Suppressor macrophage (primary cell): ENCODE measurements at places on chromosomes 12 and 14.
A peak's percentile ranks its signal among the peaks of the same experiment; 100 is the strongest.

GRCh38 chr12:12273291-12273957, 6.6 kb upstream of the LRP6 start:
- no peak for DNase-seq

DNA sequence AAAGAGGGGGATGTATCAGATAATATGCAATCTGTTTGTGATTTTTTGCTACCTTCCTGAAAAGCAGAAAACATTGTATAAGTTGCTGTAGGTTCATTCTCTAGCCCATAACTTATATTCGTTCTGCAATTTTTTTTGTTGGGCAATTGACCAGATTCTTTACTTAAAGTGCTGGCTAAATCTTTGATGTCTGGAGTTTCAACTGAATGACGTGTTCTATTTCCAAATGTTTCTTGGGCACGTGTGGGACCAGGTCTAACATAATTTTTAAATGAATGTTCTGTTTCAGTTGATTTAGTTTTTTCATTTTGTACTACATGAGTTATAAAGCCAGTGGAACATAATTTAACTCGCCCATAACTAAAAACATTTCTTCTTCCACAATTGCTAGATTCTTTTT, 3.8 kb downstream of the MLH3 start:
- no peak for DNase-seq

DNA sequence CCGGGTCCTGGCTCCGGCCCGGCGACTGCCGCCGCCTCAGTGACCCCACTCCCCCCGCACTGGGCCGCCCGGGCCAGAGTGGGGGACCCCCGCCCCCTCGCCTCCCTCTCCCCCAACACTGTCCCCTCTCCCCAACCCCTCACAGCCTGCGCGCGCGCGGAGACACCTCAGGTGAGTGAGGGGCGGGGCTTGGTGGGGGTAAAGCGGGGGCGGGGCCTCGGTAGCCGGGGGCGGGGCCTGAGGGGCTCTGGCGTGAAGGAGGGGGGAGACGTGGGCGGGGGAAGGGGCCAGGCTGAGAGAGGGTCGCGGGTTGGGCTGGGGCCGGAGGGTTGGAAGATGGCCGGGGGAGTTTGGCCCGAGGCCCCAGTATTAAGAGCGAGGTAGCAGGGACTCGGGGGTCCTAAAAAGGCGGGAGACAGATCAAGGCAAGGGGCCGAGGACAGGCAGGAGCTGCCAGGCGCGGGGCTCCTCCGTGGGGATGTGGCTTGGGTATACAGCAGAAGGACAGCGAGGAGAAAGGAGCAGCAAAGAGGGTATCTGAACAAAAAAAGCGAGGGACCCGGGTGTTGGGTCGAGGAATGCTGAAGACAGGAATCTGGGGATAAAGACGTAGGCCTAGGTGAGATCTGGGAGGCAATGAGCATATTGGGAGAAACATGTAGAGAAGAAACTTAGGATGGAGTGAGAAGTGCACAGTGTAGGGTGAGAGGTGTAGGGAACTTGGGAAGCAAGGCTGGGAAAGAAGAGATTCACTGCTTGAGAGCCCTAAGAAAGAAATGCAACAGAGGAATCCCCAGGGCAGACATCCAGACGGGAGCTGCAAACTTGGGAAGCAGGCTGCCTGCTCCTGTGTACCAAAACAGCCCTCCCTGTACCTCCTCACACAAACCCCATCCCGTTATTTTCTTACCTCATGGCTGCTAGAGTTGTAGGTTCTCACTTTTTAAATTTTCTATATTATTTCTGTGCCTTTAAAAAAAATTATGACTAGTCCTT, 10.8 kb downstream of the SUOX start:
- DNase-seq = no peak

DNA sequence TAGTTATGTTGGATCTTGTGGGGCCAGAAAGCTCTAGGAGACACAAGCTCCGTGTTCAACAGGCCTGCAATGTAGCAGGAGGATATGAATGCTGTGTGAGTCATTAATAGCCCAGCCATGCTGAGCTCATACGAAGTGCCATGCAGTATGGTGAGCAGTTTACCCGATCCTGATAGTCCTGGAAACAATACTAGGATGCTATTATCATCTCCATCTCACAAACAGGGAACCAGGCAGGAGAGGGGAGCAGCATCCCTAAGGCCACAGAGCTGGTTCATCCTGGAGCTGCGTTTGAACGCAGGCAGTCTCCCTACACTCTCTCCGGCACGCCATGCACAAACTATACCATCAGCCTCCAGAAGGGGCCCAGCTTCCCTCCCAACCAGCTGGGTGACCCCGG, 20.5 kb downstream of the TTC7B start:
- DNase-seq = peak; percentile 73

DNA sequence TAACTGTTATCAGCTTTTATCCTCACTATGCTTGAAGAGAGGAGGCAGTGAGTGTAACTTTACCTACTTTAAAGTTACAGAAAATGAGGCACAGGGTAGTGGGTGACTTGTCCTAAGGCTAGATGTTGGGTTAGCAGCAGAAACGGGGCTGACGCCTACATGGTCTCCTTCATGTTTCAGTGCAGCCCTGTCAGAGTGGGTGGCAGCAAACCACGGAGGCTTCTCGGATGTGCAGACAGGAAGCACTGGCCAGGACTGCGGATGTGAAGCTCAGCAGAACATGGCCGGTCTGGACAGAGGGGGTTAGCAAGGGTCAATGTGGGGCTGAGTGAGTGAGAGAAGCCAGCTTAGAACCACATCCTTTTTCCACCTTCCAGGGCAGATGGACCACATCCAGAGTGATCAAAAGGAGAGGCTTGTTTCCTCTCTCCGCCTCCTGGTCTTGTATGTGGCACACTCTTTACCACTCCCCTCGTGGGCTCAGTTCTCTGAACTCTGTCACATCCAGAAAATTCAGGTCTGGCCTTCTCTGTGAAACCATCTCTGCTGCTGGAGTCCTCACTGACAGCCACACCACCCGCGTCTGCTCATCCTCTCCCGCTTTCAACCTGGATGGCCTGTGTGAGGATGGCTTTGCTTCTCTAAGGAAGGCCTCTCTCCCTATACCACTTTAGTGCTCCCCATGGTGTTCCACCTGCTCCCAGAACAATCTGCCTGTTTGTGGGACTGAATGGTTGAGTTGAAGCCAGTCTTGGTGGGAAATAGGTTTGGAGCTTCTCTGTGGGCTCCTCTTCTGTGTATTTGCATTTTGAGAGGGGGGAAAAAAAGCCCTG, 14.1 kb downstream of the SUSD6 start:
- DNase-seq = peak; percentile 85

DNA sequence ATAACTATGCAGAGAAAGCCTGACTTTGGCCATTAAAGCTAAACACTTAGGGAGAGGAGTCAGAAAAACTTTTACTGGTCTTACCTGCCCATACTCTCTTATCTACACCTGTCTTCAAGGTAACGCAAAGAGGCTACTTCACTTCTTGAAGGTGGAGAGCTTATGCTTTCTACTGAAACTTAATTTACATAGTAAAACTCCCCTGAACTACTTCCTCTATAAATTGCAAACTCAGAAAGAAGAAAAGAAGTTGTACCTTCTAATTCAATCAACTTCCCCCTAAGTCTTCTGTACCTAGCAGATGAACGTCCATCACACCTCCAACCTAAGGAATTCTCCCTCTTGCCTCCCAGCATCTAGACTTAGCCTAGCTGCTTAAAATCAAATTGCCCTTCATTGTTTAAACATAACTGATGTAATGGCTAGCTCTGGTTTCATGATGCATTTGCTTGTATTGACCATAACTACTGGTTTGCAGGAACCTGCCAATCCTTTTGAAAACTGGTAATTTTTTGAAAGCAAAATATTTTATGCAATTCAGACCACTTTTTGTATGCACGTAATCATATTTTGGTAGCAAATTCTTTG, 87.7 kb downstream of the STON2 start:
- no peak for DNase-seq

DNA sequence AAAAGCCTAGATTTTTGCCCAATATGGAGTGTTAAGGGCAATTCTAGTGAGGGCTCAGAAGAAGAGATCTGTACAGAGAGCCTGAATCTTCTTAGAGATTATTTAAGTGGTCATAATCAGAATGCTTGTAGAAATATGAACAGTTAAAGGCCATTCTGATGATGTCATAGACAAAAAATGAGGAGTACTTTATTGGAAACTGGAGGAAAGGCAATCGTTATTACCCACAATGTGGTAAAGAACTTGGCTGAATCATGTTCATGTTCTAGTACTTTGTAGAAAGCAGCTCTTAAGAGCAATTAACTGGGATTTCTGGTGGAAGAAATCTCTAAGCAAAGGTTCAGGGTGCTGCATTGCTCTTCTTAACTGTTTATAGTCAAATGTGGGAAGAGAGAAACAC, 36.4 kb upstream of the SYT10 start:
- no peak for DNase-seq

DNA sequence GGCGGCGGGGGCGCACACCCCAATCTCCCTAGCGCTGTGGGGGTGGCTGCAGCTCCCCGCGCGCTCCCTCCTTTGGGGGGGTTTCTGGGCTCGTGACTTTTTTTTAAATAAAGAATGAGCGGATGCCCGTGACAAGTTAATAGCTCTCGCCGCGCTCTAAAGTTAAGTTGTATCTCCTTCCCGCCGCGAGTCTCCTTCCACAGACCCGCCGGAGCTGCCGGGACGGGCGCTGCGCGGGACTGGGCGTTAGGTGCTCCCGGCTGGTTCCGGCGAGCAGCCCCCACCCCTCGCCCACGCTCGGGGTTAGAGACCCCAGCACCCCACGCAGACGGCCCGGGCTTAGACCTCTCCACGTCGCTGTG, 82.6 kb upstream of the HMGA2 start:
- peak; percentile 43 for DNase-seq

DNA sequence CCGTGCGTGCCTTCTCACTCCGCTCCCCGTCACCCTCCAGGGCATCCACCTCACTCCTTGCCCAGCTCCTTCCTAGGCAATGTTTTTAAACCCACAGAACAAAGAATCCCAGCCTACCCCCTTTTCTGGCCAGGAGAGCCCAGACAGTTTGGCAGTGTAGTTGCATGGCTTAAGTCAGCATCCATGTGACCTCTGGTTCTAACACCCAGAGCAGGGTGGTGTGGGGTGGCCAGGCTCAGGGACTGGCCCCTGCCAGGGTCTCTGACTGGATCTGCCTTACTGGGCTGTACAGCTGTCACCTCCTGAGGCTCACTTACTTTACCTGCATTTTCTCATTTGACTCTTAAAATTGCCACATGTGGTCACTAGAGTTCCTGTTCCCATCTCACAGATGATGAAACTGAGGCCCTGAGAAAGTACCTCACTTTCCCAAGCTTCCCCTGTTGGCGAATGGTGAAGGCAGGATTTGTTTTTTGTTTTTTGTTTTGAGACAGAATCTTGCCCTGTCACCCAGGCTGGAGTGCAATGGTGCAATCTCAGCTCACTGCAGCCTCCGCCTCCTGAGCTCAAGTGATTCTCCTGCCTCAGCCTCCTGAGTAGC, 18.3 kb downstream of the SDS start:
- no peak for DNase-seq
